ENCODE measurements at places on chromosomes 3 and 15. TPM values are rescaled to one million over a fixed set of nuclear protein-coding genes. Genes with fewer than 3 reads are reported as not detected.

NFKBIZ gene
- total RNA-seq: 51.9 TPM

MYRIP gene
- total RNA-seq: under 0.01 TPM

ROPN1 gene
- total RNA-seq: not detected

PLS1 gene
- 1.1 TPM for total RNA-seq

BCL2A1 gene
- total RNA-seq: 0.29 TPM

FBXL22 gene
- total RNA-seq: 0.59 TPM

SLC28A2 gene
- total RNA-seq: not detected

NBEAL2 gene
- 4.3 TPM for total RNA-seq

ACP3 gene
- under 0.01 TPM for total RNA-seq

ADIPOQ gene
- under 0.01 TPM for total RNA-seq

SPSB4 gene
- not detected for total RNA-seq

PLSCR2 gene
- not detected for total RNA-seq

FAM240A gene
- total RNA-seq: under 0.01 TPM

STAC gene
- total RNA-seq: 6.5 TPM

ACOX2 gene
- 28.6 TPM for total RNA-seq

TERC gene
- total RNA-seq: 144 TPM

KCNH8 gene
- not detected for total RNA-seq

GABRR3 gene
- not detected for total RNA-seq

EPHB3 gene
- 4.1 TPM for total RNA-seq

GOLGA6A gene
- under 0.01 TPM for total RNA-seq

UTS2B gene
- 1.1 TPM for total RNA-seq

HRG gene
- total RNA-seq: not detected

SNTN gene
- total RNA-seq: not detected

NAALADL2 gene
- 23.5 TPM for total RNA-seq

DLEC1 gene
- total RNA-seq: 0.29 TPM

SCAMP5 gene
- 0.88 TPM for total RNA-seq

PLA1A gene
- total RNA-seq: under 0.01 TPM

IL17RB gene
- total RNA-seq: 0.29 TPM

CCR8 gene
- total RNA-seq: not detected

KY gene
- 2.1 TPM for total RNA-seq

CFAP20DC gene
- 2.2 TPM for total RNA-seq
